Memory B cell (primary cell): ENCODE measurements at places on chromosomes 6 and 20.

DNA sequence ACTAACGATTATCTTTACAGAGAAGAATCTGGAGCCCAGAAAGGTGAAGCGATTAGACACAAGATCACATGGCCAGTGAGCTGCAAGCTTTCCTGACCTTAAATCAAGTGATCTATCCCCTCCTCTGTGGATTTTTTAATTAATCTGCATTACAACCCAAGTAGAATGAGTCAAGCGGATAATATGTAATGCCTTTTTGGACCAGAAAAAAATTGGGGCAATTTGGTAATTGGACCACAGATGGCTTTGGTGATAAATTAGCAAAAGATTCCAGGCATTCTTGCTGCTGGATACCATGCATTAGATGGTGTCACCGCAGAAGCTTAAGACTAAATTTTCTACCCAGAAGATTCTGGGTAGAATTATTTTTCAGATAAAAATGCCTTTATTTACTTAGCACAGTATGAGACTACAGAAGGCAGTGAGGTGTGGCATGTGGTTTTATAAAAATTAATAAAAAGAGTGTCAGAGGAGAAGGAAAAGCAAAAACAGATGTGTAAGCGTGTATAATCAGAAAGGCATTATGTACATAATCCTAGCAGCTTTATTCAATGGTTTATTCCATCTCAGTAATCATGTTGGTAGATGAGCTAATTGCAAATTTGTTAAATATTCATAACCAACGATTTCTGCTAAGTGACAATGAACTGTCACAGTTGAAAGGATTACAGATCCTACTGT, 53.9 kb upstream of the PCSK2 start:
- DNase-seq, result no peak

DNA sequence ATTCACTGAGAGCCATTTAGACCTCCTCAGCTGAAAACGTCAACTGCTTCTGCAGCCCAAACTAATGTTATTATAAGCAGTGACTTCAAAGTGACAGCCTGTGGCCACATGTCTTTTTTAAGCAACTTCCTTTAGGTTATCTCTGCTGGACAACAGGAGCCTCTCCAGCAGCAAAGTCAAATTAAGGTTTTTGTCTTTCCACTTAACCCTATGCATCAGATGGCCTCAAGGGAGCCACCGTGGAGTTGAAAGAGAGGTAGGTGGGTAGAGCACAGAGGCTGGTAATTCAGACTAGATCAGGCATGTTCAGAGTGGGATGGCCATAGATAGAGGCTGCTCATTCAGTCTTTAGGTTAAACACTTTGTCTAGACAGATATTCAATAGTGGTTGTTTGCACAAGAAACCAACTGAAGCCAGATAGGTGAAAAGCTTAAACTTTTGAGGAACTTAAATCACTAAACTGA, 300.6 kb upstream of the ECI2 start:
- no peak for DNase-seq

DNA sequence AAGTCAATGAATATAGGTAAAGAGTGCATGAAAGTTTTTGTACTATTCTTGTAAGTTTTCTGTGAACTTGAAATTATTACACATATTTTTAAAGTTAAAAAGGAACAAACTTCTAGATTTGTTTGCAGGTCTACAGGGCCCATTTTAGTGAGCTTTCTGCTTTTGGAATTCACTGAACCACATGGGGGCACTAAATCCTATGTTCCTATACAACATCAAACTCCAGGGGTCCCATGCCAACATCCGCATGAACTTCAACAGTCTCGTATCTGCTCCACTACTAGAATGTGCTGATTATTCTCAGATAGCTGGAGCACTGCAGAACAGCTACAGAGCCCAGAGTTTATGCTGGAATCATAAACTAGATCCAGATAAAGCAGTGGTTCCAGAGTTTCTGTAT, 347.9 kb upstream of the SPTLC3 start:
- no peak for DNase-seq

- DNase-seq, result no peak
These were observed 72.7 kb downstream of the TRAM2 start for GRCh38 chr6:52503851-52504781.

- no peak for DNase-seq
These were observed 91.3 kb downstream of the PSMB1 start for GRCh38 chr6:170461556-170462365.

DNA sequence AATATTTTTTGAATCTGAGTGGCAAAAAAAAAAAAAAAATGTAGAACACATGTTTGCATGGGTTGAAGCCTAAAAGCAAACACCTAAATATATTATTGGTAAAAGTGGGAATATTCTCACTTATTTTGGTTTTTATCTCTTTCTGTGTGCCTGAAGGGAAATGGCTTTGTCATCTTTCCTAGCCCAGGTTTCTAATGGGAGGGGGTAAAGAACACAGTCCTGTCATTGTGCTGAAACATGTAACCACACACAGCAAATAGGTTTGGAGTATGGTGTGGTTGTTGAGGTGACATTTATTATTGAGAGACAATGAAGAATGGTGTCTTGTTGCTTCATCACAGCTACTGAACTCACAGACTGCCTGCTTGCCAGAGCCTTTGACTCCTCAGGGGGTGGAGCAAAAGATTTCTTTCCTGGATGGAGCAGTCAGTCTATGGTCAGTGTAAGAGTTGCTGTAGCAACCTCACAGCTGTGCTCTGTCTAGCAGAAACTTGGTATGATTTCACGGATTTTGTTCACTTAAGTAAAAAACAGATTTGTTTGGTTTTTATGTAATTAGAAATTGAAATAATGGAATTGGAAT, 70.2 kb downstream of the CEP57L1 start:
- DNase-seq, result no peak

DNA sequence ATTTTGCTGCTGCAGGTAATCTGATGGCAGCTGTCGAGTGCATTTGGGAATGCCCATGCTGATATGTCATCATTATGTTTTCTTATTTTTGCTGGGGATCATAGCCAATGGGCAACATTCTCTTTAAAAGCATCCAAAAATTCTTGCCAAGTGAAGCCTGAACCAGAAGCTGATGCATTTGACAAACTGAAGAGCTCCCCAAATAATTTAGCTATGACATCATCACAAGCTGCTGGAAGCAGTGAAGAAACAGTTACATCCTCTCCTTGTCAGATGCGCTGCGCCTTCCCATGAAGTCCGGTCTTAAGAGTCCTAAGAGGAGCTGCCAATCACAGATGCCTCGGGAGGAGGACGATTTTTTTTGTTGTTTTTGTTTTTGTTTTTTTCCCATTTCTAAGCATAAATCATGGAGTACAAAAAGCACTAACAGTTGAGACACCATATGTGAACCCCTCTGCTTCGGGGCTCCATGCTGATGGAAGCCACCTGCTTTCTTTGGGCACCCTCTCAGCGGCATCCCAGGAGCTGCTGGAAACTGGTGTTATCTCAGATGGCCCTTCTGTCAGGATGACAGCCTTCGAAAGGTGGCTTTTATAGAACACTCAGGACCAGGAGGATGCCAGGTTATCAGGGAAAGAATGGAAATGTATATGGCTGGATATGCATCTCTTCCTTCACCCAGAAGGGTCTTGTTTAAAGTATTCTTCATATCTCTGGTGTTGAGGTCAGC, 56.1 kb upstream of the FOXQ1 start:
- DNase-seq, result no peak
